ENCODE measurements at places on chromosomes 2 and 18. TPM values are rescaled to one million over a fixed set of nuclear protein-coding genes. Genes with fewer than 3 reads are reported as not detected.

TACR1 gene
- total RNA-seq, result not detected

SH3RF3 gene
- 3.4 TPM for total RNA-seq

ZNF396 gene
- total RNA-seq, result 0.65 TPM

STPG4 gene
- 0.32 TPM for total RNA-seq

PLGLB2 gene
- 0.30 TPM for total RNA-seq

ITM2C gene
- total RNA-seq, result 65.6 TPM

KCNG3 gene
- not detected for total RNA-seq

SRD5A2 gene
- total RNA-seq, result not detected

DUSP2 gene
- total RNA-seq, result 4.2 TPM

CYP26B1 gene
- total RNA-seq, result not detected

LAPTM4A gene
- 161 TPM for total RNA-seq

MMADHC gene
- total RNA-seq, result 212 TPM

DQX1 gene
- 0.32 TPM for total RNA-seq

QPCT gene
- 44.5 TPM for total RNA-seq

AQP4 gene
- total RNA-seq, result not detected

POTEJ gene
- total RNA-seq, result not detected

NAT8 gene
- not detected for total RNA-seq

ZNF892 gene
- 10.4 TPM for total RNA-seq

WNT6 gene
- not detected for total RNA-seq

SCYGR1 gene
- total RNA-seq, result not detected

NT5DC4 gene
- not detected for total RNA-seq

PTCD3 gene
- total RNA-seq, result 96.7 TPM

TCF7L1 gene
- 1.3 TPM for total RNA-seq

POTEI gene
- not detected for total RNA-seq

SLC16A14 gene
- total RNA-seq, result 0.37 TPM

PTRHD1 gene
- total RNA-seq, result 22.3 TPM

SMIM21 gene
- not detected for total RNA-seq

ARL4C gene
- 20.9 TPM for total RNA-seq

REG3A gene
- not detected for total RNA-seq

CD226 gene
- 6.4 TPM for total RNA-seq

ANO7 gene
- total RNA-seq, result 0.69 TPM

CNRIP1 gene
- total RNA-seq, result 16.3 TPM

XPO1 gene
- total RNA-seq, result 302 TPM

PJVK gene
- total RNA-seq, result 2.1 TPM

SULT1C2 gene
- not detected for total RNA-seq

CRYGD gene
- not detected for total RNA-seq

C2orf66 gene
- total RNA-seq, result 0.28 TPM

SRSF7 gene
- total RNA-seq, result 149 TPM

MZT2B gene
- total RNA-seq, result 66.9 TPM

UBR3 gene
- total RNA-seq, result 46.0 TPM

DYNAP gene
- total RNA-seq, result not detected

TBR1 gene
- under 0.01 TPM for total RNA-seq

DES gene
- total RNA-seq, result 5.3 TPM

SERPINB12 gene
- total RNA-seq, result not detected

COL6A3 gene
- 3,192 TPM for total RNA-seq

MALT1 gene
- total RNA-seq, result 38.4 TPM

KCNIP3 gene
- total RNA-seq, result 2.3 TPM

BOLL gene
- total RNA-seq, result not detected

SF3B1 gene
- total RNA-seq, result 257 TPM

TIMM21 gene
- total RNA-seq, result 29.7 TPM

FOXI3 gene
- not detected for total RNA-seq
